ENCODE measurements at places on chromosomes 11 and 22. TPM values are rescaled to one million over a fixed set of nuclear protein-coding genes. Genes with fewer than 3 reads are reported as not detected.

The POU2AF3 gene
- not detected for total RNA-seq

The RFPL2 gene
- total RNA-seq: not detected

GRCh38 chr11:109512680-109513079 is 90.7 kb downstream of the C11orf87 start:
- DNase-seq: no peak

DNA sequence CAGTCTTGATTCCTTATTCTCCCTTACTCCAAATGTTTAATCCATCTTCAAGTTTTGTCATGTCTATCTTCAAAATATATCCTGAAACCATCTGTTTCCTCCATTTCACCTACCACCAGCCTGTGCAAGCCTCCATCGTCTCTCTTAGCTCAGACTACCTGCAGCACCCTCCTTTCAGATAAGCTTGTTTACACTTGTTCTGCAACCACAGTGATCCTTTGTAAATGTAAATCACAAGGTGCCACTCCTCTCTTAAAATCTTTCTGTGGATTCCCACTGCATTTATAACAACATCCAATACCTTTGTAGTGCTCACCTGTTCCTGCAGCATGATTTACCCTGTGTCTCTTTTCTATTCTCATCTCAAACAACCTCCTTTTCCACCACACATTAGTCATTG is 31.8 kb upstream of the GPR83 start:
- no peak for DNase-seq

The SCGB1A1 gene
- not detected for total RNA-seq

DNA sequence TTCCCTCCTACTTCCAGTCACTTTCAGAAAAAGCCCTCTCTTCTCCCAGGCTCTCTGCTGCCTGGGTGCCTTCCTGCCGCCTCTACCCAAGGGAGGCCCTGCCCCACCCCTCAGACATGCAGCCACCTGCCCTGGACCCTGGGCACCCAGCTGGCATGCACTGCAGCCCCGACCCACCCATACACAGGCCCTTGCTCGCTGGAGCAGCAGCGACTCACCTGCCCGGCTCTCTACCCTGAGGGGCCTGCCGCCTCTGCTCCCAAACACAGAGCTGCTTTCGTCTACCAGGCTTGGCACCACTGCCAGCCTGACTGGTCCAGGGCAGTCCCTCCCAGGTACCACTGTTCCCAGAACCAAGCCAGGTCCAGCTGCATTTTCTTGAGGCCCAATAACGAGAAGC is 1.2 kb upstream of the TSSK2 start:
- no peak for DNase-seq

The P2RY2 gene
- total RNA-seq: 1.1 TPM

- DNase-seq: no peak
Measured at GRCh38 chr11:118152552-118153471, at the start of gene SCN4B. TSS of gene SCN4B (minus strand) at chr11:118152823. CDS start at chr11:118152673, 150 bp downstream.

The SNX32 gene
- total RNA-seq: 2.1 TPM

GRCh38 chr11:8183111-8183510 is 14.3 kb upstream of the RIC3 start:
- DNase-seq: no peak

DNA sequence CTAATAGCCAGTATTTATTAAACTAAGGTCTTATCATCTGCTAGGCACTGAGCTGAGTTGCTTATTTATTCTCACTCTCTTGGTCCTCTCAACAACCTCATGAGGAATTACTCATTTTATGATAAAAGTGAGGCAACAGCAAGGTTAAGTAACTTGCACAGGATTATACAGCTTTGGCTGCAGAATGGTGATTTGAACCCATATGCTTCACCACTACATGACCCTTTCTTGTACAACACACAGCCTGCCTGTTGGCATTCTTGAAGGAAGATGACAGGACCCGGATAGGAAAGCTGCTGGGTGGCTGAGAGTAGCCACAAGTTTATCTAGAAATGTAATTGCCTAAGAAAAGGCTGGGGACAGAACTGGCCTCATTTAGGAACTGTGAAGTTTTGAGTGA is 5.3 kb upstream of the PARVA start:
- DNase-seq: no peak

The SLC37A2 gene
- 2.7 TPM for total RNA-seq

The SREBF2 gene
- total RNA-seq: 73.4 TPM

DNA sequence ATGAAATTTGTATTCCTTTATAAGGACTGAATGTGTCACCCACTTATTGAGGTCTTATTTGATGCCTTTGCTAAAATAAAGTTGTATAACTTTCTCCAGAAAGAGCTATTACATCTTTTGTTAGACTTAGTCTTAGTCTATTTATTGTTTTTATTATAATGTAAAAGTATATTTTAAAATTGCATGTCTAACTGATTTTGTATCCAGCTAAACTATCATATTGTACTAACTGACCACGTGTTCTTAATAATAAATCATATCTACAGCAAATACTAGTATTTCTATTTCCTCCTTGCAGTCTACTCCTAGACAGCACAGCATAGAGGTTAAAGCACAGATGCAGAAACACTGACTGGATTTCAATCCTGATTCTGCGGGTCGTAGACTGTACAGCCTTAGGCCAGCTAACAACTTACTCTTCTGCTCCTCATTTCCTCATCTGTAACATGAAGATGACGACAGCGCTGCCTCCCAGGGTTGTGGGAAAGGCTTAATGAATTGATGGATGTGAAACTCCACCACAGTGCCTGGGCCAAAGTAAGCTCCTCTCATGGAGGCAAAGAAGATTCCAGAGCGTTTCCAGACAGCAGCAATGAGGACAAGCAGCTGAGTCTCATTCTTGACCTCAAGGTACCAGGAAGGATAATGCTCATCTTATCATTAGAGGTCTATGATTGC is 13.2 kb downstream of the IFITM10 start:
- no peak for DNase-seq

- no peak for DNase-seq
Measured at GRCh38 chr11:66595245-66595904, 2.4 kb downstream of the CCS start.

The WNT11 gene
- not detected for total RNA-seq

DNA sequence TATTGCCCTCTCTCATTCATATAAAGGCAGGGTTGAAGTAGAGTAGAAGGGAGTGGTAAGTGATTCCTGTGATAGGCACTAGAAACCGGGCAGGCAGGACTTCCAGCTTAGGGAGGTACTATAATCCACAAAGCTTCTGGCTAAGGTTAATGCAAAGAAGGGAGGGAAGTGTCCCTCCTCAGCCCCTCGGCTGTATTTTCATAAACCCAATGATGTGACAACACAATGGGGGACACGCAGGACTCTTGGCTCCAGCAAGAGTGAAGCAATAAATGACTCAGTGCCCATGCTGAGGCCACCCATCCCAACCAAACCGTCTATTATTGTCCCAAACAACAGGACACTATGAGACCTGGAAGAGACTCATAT is 90.7 kb downstream of the ETS1 start:
- DNase-seq: no peak

DNA sequence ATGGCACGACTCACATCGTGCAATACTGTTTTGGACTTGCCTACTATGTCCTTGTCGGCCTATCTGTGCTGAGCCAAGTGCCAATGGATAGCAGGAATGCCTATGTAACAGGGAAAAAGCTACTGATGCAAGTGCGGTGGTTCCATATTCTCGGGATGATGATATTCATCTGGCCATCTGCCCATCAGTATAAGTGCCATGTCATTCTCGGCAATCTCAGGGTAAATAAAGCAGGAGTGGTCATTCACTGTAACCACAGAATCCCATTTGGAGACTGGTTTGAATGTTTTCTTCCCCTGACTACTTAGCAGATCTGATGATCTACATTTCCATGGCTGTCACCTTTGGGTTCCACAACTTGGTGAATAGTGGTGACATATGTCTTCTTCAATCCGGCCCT is 20.1 kb downstream of the OOSP3 start:
- DNase-seq: no peak

GRCh38 chr11:23283666-23284065 is 423.4 kb upstream of the CCDC179 start:
- no peak for DNase-seq

DNA sequence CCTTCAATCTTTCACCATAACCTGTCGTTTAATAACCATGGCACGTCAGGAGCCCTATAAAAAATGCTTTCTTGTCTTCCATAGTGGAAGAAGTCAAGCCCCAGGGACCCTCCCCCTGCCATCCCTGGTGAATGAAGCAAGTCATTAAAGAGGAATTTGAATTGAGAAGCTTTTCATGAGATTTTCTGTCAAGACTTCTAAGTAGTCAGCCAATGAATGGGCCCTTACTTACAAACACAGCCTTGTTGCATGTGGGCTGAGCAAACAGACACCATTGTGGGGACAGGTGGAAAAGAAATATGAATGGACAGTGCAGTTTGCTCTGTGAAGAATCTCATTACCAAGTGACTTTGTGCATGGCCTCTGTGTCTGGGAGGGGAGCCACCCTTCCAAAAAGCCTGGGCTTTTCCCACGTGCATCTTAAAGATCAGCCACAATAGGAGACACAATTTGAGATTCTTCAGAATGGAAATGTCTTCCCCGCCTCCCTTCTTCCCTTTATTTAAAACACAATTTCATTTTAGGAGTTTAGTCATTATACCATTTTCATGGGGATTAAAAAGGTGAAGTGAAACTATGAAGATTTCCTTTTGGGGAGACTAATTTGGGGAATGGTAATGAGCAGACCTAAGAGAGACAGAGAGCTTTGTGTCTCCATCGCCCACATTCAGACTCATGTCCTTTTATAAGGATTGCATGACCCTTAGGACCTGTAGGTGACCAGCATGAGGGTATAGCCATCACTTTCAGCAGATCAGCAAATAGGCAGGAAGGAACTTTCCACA is 152.0 kb downstream of the LRRC4C start:
- no peak for DNase-seq

Measured in epithelial cell of proximal tubule (primary cell).